ENCODE measurements at places on chromosomes 16 and 17.
A peak's percentile ranks its signal among the peaks of the same experiment; 100 is the strongest.

GRCh38 chr17:35025541-35025940 is 38.0 kb downstream of the RFFL start:
- DNase-seq = no peak

- DNase-seq = no peak
Measured at GRCh38 chr16:30895627-30896260, 670 bp upstream of the CTF1 start.

DNA sequence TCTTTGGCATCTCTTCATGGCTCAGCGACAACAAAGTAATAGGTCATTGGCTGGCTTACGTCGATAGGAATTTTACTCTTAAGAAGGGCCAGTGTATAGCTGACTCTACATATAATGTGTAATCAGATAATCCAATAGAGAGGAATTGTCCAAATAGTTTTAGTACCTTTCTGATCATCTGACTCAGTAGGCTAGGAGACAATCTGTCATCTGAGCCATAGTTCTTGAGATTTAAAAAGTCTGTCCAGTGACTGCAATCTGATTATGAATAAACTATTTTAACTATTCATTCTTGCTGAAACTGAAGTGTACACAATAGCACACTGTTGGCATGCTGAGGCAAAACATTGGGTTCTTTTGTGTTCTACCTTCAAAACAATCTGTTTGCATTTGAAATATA is 21.4 kb upstream of the NOL11 start:
- DNase-seq = no peak

DNA sequence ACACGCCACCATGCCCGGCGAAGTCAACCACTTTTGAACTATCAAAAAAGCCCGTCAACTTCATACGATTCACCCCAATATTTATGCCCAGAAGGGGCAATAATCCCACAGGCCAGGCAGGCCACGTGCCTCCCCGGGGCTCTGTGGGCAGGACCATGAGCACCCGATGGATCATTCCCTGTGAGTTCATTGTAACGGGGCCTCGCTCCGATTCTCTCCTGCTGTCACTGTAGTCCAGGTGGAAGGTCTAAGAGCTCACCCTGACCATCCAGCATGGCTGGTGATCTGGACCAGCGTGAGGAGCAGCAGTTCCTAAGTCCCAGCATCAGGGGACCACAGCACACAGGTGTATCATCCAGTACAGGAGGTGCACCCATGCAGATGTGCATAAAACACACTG is 77.5 kb upstream of the DOC2B start:
- DNase-seq = no peak

DNA sequence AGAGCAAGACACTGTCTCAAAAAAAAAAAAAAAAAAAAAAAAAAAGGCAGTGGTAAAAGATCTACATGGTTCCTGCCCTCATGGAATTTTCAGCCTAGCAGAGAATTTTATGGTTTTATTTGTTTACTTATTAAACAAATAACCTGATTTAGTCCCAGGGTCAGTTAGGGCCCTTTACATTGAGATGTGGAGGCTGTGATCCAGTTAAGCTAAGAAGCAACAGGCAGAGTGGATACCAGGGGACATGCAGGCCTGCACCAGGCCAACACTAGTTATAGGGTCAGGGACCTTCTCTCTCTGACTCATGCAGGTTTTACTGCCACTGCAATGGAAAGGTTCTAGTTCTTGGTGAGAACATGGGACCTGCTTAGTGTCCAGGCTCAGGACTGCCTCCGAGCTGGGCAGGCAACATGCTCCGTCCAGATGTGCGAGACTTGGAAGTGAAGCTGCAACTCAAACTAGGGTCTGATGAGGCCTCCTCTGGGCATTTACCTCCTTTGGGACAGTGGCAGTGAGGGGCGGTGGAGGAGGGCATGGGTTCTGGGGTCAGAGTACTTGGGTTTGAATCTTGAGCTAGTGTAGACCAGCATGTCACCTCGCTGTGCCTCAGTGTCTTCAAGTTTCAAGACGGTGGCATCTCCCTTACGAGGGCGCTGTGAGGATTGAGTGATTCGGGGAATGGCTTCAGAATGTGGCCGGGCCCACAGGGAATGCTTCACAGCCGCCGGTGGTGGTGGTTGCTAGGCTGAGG is 301.8 kb downstream of the CPPED1 start:
- no peak for DNase-seq

DNA sequence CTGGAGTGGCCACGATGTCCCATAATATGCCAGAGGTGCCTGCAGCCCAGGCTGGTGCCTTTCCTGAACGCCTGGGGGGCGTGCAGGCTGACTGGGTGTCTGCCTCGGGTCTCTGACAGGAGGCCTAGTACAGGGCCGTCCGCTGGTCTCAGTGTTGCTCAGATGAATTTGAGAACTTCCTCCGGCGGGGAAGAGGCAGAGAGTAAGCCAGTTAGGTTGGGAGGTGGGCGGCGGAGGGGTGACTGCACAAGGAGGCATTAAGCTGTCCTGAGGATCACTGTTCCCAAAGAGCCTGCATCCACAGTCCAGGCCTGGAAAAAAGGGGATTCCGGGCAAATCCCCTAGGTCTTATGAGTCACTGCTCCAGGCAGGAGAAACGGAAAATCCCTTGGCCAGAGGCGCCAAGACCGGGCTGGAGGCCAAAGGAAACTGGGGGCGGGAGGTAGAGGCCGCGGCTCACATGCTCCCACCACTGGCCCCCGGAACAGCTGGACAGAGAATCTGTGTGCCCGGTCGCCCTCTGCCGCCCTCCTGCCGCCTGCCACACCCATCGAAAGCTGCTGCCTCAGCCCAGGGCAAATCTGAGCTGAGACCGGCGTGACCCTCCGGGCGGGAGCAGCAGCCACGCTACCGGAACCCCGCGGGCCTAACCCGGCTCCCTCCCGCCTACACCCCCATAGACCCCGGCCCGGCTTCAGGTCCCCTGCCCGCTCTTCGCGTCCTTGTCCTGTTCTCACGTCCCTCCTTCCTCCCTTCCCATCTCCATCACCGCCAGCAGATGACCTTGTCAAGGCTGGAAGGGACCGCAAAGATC is 1.2 kb downstream of the TRIM47 start:
- peak; percentile 88 for DNase-seq

- DNase-seq = no peak
Measured at GRCh38 chr16:86100205-86101136, 201.5 kb downstream of the IRF8 start.

- no peak for DNase-seq
Measured at GRCh38 chr16:89637379-89637778, 20.1 kb downstream of the CHMP1A start.

- peak; percentile 60 for DNase-seq
Measured at GRCh38 chr17:75273977-75274708, 3.1 kb upstream of the MIF4GD start.

DNA sequence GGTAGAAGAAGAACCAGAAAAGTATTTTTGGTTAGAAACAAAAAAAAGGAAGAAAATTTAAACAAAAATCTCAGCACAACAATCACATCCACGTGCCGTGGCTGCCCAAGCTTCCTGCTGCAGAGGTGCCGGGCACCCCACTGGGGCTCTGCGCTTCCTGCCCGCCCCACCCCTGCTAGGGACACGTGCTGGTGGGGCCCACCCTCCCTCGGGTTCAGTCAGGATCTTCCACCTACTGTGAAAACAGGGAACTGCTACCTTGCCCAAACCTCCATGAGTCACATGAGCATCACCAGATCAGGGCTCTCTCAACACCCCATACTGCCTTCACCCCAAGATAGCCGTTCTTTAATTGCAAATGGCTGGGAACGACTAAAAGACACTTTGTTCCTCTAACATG is 24.4 kb upstream of the CYTH1 start:
- DNase-seq = no peak

GRCh38 chr16:75074920-75075687 is 41.5 kb downstream of the LDHD start:
- DNase-seq = peak; percentile 58

DNA sequence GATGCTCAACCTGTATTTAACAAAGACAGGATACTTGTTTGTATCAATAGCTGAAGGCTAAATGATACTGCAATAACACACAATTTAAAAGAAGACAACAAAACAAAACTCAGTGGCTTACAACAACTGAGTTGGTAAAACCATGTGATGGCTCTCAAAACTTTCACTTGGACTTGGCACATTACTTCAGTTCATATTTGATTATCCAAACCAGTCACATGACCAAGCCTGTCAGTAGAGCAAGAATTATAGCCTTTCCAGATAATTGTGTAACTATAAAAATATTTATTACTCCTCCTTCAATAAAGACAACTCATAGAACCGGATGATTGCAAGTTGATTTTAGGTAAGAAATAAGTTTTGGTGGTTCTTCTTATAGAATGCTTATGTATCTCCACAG is 56.8 kb downstream of the NQO1 start:
- DNase-seq = peak; percentile 9

- no peak for DNase-seq
Measured at GRCh38 chr16:23615805-23616204, 19.7 kb upstream of the NDUFAB1 start.

DNA sequence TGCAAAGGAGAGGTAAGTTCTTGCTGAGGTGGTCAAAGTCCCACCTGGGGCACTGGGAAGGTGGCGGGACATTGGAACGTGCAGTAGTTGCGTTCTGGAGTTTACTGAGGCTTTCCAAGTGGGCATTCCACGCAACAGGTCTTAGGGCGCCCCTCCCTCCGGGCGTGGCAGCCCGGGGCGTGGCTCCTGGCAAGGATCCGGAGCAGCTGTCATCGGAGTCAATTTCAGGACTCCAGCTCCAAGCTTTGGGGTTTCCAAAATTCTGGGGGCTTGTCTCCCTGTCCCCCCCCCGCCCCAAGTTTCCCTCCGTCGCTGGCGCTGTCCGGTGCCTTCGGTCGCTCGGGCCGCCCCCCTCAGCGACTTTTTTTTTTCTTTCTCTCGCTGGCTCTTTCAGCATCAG is 43.1 kb upstream of the AMZ2 start:
- DNase-seq = no peak

- peak; percentile 76 for DNase-seq
Measured at GRCh38 chr16:87538160-87538559, 45.3 kb upstream of the ZCCHC14 start.

GRCh38 chr16:81842564-81843242 is 63.6 kb downstream of the PLCG2 start:
- no peak for DNase-seq

DNA sequence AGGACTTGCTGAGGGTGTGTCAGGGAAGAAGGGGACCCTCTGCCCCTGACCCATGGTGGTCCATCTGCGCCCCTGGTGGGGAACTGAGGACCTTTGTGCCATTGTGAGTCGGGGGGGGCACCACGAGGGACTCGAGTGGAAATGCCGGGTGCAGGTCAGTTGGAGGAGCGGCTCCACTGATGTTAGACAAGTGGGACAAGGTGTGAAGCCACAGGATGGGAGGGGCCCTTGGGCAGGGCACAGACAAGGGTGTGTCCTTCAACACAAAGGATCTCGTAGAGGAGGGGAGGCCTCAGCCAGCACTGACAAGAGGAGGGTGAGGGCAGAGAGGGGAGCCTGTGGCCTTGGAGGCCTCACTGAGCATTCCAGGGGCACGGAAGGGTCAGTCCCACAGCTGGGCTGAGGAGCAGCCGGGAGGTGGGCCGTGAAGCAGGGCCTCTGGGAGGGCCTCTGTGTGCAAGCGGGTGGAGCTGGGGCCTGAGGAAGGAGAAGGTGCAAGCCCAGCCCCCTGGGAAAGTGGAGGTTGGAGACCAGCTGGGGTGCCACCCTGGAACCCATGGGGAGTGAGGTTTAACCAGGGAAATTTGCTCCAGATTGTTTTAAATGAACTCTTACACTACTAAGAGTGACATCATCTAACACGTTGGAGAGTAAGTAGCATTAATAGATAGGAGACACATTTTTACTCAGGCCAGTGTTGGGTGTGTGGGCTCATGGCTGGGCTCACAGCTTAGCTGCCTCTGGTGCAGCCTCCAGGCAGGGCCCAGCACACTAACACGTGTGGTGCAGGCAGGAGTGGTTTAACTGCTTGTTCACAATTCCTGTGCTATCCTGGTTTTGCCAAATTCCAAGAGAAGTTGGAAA is 27.9 kb downstream of the NARF start:
- no peak for DNase-seq

GRCh38 chr17:19766421-19767270 is 18.5 kb upstream of the ALDH3A1 start:
- DNase-seq = peak; percentile 70

DNA sequence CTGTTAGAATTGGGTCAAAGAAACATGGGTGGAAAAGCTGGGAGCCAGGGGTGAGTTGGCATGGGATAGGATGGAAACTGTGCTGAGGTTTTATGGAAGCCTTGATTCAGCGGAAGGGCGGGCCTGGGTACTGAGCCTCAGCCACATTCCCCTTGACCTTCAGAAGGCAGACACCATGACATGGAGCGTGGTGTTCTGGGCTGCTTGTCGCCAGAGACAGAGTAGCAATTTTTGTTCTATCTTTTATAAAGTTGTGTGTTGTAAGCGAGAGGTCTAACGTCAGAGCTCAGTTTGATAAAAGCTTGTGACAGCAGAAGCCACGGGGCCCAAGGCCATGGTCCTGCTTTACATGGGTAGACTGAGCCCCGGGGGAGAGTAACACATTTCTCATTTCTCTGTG is 50.2 kb downstream of the SLC47A1 start:
- DNase-seq = no peak
